ELR (cell line): ENCODE measurements at places on chromosomes 11 and 22.

DNA sequence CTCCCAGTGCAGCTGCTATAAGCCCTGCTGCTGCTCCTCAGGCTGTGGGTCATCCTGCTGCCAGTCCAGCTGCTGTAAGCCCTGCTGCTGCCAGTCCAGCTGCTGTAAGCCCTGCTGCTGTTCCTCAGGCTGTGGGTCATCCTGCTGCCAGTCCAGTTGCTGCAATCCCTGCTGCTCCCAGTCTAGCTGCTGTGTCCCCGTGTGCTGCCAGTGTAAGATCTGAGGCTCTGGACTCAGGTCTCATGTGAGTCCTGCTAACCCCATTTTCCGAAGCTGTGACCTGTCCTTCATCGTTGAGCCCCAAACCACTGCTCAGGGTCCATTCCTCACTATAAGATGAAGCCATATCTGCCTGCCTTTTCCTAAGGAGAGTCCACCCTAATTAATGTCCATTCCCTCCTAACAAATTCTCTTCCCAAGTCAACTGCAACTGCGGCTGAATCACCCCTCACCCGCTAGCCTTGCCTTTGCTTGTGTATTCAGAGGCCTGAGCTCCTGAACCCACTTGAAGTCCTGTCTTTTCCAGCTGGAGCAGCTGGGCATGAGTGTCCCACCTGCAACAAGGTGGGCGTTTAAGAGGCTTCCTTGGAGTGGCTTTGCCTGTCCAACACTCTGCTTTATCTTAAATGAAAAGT is 626 bp downstream of the KRTAP5-7 start:
- no peak for DNase-seq

DNA sequence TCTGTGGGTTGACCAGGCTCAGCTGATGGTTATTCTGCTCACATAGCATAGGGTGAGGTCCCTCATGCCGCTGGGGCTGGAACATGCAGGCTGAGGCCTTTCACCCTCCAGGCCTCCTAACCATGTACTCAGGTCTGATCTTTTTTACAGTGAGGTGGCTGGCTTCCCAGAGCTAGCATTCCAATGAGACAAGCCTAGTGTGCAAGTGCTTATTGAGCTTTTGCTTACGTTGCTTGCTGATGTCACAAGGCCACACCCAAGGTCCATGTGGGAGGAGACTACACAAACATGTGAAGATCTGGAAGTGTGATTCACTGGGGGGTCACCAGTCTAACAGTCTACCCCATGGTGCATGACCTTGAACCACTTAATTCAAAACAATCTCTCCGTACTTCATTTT is 33.9 kb downstream of the ISX start:
- DNase-seq: no peak

DNA sequence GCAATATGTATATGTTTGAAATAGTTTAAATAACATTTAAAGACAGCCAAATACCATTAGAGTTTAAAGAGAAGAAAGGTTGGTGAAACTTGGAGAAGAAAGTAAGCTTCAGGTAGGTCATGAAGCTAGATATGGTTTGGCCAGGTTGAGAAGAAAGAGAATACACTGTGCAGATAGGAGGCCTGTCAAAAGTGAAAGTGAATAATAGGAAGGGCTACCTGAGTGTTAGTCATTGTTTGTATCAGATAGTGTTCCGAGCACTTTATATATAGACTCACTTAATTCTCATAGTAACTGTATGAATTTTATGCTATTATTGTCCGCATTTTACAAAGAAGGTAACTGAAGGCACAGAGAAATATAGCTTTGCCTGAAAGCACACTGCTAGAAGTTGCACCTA is 56.9 kb downstream of the USP47 start:
- no peak for DNase-seq

- DNase-seq: peak; percentile 62
Measured at GRCh38 chr11:69700278-69701140, 3.3 kb downstream of the FGF19 start.

GRCh38 chr11:100892886-100893285 is 205.8 kb downstream of the ARHGAP42 start:
- DNase-seq: peak; percentile 32

- peak; percentile 64 for DNase-seq
Measured at GRCh38 chr11:11748706-11749365, 92.9 kb upstream of the USP47 start.

DNA sequence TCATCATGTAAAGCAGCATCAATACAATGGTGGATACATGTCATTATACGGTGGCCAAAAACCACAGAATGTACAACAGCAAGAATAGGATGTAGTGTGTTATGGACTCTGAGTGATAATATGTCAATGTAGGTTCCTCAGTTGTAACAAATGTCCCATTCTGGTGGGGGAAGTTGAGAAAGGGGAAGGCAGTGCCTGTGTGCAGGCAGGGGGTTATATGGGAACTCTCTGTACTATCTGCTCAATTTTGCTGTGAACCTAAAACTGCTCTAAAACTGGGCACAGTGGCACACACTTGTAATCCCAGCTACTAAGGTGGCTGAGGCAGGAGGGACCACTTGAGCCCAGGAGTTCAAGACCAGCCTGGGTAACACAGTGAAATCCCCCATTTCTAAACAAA is 5.9 kb downstream of the CHKA start:
- no peak for DNase-seq

DNA sequence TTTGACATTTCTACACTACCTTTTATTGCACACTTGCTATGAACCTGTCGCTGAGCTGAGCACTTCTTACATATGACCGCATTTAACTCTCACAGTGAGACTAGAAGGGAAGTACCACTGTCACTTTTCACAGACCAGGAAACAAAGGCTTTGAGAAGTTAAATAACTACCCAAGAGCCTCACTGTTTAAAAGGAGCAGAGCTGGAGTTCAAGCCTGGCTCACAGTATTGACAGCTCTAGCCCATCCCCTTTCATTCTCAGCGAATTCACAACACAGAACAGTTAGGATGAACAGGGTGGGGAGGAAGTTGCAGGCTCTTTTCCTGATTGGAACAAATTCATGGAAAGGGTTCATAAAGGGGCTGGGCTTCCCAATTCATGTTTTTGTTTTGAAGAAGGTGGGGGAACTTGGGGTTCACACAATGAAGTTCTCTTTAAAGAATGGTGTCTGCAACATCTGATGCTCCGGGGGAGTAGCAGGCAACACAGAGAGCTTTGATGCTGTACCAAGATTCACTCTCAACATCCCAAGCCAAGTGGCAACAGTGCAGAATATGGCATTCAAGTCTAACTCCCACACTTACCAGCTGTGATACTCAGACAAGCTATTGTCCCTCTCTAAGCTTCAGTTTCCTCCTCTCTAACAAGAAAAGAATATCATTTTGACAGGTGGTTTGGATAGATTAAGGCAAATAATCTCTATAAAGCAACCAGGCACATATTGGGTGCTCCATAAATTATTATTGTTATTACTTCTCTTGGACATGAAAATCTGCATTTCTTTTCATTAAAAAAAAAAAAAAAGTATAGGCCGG is 17.2 kb downstream of the SCGB1A1 start:
- no peak for DNase-seq

- DNase-seq: no peak
Measured at GRCh38 chr11:126927623-126928022, 72.9 kb downstream of the KIRREL3 start.

- DNase-seq: no peak
Measured at GRCh38 chr22:28331695-28332094, 347.9 kb downstream of the TTC28 start.

GRCh38 chr22:47187176-47187957 is 424.9 kb downstream of the TBC1D22A start:
- DNase-seq: no peak

DNA sequence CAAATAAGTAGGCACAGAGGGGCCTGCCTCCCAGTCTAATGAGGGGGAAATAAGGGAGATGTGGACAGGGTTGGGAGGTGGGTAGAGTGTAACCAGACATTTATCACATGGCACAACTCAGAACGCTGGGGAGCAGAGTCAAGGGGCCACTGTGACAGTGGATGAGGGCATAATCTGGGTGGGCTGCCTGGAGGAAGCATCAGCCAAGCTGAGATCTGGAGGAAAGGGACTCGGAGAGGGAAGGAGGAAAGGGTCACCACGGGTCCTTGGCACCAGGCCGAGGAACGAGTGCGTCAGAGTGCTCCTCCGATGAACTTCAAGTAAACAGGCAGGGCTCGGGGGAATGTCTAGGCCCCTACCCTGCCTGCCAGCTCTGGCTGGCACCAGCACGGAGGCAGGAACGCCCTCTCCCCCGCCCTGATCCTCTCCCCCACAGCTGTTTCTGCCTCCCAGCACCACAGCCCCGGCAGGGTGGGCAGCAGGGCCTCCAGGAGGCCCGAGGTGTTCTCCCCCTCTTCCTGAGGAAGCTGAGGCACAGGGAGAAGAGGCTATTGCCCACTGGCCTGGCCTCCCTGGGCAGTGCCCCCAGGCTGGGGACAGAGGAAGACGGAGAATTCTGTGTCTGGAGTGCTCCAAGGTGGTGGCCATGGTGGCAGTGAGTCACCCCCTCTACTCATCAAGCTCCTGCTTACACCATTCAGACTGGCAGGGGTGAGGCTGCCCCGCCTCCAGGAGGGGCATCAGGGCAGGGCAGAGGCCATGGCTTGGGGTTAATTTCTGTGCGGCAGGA is 4.2 kb downstream of the ALDH3B1 start:
- DNase-seq: peak; percentile 85

GRCh38 chr11:85974122-85974521 is 94.8 kb downstream of the PICALM start:
- no peak for DNase-seq

DNA sequence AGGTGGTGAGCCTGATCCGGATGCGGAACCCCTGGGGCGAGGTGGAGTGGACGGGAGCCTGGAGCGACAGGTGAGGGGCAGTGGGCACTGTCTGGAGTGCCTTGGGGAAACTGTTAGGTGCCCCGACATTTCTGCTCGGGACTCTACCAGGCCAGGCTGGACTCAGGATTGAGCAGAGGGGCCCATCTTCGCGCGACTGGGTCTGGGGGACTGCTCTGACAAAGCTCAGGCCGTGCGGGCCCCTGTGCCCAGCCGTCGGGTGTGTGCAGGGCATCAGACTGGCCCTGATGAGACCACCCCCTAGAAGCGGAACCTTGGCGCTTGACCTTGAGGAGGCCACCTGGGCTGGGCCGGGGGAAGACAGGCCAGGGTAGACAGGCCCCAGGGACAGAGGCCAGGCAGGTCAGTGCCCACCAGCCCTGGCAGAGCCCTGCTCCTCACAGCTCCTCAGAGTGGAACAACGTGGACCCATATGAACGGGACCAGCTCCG is 6.3 kb downstream of the CAPN1 start:
- no peak for DNase-seq

- DNase-seq: peak; percentile 56
Measured at GRCh38 chr11:108069947-108070346, 51.4 kb upstream of the ACAT1 start.

DNA sequence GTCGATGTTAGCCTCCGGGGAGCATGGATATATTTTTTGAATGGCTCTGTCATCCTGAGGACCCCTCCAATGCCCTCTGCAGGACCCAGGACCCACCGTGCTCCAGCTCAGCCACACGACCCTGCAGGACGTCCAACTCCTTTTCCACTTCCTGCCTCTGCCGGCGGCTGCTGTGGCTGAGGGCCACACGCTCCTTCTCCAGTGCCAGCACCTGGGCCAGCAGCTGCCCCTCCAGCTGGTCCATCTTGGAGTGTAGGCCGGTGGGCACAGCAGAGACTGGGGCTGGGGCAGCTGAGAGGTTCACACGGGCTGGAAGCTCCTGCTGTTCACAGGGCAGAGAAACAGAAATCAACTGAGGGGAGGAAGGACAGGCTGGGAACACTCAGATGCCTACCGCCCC is 15.6 kb downstream of the NPTXR start:
- no peak for DNase-seq

DNA sequence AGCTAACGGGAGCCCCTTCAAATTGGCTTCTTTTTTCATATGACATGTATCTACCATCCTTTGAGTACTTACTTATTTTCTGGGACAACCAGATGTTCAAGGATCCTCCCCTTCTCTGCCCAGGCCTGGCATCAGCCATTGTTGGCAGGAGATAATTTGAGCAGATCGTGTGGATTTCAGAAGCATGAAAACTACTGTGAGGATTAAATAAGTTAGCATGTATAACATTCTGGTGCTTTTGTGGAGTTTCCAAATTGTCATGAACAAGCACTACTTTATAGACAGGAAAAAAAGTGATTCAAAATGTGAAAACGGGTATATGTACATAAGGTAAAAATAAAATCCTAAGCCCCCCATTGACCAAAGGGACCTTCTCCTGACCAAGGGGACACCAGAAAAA is 2.1 kb upstream of the NADSYN1 start:
- no peak for DNase-seq

DNA sequence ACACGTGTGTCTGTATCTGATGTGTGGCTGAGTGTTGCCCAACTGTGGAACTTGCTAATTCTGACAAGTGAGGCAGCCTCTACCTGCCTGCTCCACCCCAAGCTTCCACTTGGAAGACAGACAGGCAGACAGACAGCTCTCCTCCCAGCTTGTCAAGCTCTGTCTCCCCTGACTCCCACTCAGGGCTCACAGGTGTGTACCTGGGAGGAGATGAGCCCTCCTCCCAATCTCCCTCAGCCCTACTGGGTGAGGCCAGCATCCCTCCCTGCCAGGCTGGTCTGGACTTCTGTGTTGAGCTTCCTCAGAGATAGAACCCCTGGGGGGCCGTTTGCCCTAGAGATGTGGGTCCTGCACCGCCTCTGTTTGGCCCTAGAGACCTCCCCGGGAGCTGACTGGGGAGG is 1.0 kb upstream of the CHRM1 start:
- no peak for DNase-seq

- DNase-seq: no peak
Measured at GRCh38 chr11:120430146-120430545, 81.4 kb upstream of the GRIK4 start.

DNA sequence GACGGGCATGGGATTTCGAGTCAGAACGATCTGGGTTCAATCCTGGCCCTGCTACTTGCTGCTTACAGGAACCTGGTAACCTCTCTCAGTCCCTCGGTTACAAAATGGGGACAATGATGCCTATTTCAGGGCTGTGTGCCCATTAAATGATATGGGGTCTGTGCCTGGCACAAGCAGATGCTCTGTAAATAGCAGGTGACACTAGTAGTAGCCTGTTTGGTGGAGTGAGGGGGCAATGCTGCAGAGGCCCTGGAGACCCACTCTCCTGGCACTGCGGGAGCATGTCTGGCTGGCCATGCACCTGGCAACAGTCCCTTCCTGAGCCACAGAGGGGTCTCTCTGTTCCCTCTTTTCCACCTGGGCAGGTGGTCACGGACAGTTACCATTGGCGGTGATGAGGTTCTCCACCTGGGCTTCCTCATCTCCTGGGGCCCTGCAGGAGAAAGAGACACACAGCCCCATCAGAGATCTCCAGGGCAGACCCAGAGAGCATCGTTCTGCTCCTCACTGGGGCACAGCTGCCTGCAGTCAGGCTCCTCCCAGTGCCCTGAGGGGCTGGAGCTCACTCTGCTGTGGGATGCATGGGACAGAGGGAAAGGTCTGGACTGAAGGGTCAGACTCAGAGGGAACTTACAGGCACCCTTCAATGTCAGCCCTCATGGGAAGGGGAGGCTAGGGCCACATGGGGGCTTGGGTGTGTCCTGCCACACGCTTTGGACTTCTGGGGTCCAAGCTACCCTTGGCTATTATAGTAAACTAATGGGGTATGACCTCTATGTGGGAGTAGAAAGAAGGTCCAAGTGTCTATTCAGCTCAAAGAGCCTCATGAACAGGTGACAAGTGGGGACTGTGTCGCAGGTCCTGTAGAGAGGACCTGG is 15.6 kb upstream of the FXYD2 start:
- no peak for DNase-seq

- no peak for DNase-seq
Measured at GRCh38 chr11:67304511-67305113, 1.3 kb downstream of the SSH3 start.
